ENCODE measurements at places on chromosomes 6 and 20.
A peak's percentile ranks its signal among the peaks of the same experiment; 100 is the strongest.

DNA sequence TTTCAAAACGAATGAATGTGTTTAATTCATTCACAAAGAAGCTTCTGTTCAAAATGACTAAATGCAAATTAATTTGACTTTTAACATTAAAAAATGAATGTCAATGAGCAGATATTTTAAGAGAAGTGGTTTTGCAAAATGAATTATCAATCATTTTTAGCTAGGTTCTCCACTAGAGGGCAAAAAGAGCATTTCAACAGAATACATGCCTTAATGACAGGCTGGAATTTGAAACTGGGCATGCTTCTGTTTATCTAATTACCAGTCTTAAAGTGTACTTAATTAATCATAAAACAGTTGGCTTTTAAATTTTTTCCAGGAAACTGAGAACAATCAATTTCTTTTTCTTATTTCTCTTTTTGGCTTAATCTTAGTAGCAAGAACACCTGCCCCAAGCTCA is 63.8 kb upstream of the TINAG start:
- H3K36me3 ChIP-seq, result no peaks in the 10 kb centered on the region
- no peak for DNase-seq
- H3K4me3 ChIP-seq, result no peak overlapping the region

- no peak overlapping the region for H3K27ac ChIP-seq
- no peaks in the 10 kb centered on the region for H3K27me3 ChIP-seq
- H3K4me3 ChIP-seq, result no peak overlapping the region
- H3K4me1 ChIP-seq, result peaks cover 15% of the 10 kb centered on the region
These were observed 42.7 kb downstream of the ANKRD6 start for GRCh38 chr6:89475634-89476033.

- no peaks in the 10 kb centered on the region for H3K36me3 ChIP-seq
- no peaks in the 10 kb centered on the region for H3K27me3 ChIP-seq
- no peak overlapping the region for H3K4me3 ChIP-seq
- no peaks in the 10 kb centered on the region for H3K4me1 ChIP-seq
- no peak overlapping the region for H3K27ac ChIP-seq
- DNase-seq, result no peak
These were observed 47.4 kb downstream of the TGM2 start for GRCh38 chr20:38117635-38118034.

DNA sequence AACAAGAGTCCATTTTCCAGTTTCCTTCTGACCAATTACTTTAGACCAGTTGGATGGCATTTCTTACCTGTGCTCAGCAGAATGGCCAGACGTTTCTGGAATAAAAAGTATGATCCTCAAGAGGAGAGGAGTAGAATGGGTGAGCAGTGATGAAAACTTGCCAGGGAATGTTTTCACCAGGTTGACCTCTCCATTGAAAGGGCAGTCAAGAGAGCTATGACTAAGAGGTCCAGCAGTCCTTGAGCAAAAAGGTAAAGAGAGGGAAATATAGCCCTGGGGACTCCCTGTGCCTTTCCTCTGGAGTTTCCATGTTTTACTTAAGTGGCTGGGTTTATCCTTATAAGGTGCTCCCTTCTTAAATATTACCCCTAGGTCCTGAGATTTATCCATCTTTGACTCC is 210.9 kb downstream of the TBX18 start:
- no peaks in the 10 kb centered on the region for H3K36me3 ChIP-seq
- H3K4me1 ChIP-seq, result no peaks in the 10 kb centered on the region
- H3K27ac ChIP-seq, result no peak overlapping the region
- no peak overlapping the region for H3K4me3 ChIP-seq
- DNase-seq, result no peak
- H3K27me3 ChIP-seq, result no peaks in the 10 kb centered on the region

GRCh38 chr20:25669826-25670422 is 26.7 kb downstream of the ZNF337 start:
- no peaks in the 10 kb centered on the region for H3K4me1 ChIP-seq
- H3K36me3 ChIP-seq, result peaks cover 27% of the 10 kb centered on the region
- no peak for DNase-seq
- no peaks in the 10 kb centered on the region for H3K27me3 ChIP-seq
- H3K27ac ChIP-seq, result no peak overlapping the region

GRCh38 chr20:34922654-34923381 is 32.8 kb downstream of the GSS start:
- H3K27me3 ChIP-seq, result no peaks in the 10 kb centered on the region
- no peak overlapping the region for H3K4me3 ChIP-seq
- peaks cover 29% of the 10 kb centered on the region for H3K4me1 ChIP-seq
- H3K27ac ChIP-seq, result no peak overlapping the region

DNA sequence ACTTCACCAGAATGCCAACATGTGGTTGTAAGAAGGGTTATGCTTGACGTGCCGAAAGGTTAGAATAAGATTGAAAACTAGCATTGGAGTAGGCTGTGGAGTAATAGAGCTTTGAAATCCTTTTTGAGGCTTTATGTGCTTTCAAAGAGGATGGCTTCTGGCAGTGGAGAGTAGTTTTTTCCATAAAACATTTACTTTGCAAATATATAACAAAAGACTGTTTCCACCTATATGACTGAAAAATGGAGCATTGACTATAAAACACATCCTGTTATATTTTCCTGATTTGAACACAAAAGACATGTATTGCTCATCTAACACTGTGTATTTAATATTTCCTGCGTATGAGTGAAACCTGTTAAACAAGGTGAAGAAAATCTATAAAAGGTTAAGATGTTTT is 38.8 kb downstream of the ZFAND3 start:
- H3K27me3 ChIP-seq, result no peaks in the 10 kb centered on the region
- peaks cover 4% of the 10 kb centered on the region for H3K36me3 ChIP-seq
- H3K4me3 ChIP-seq, result peak overlapping the region; percentile 36
- no peak for DNase-seq
- peak overlapping the region; percentile 86 for H3K27ac ChIP-seq
- H3K4me1 ChIP-seq, result peaks cover 74% of the 10 kb centered on the region

- no peaks in the 10 kb centered on the region for H3K4me1 ChIP-seq
- no peaks in the 10 kb centered on the region for H3K36me3 ChIP-seq
- no peak for DNase-seq
- no peaks in the 10 kb centered on the region for H3K27me3 ChIP-seq
These were observed 38.4 kb upstream of the LRRC1 start for GRCh38 chr6:53756396-53756795.

GRCh38 chr6:49915035-49915434 is 48.7 kb upstream of the CRISP1 start:
- no peaks in the 10 kb centered on the region for H3K27me3 ChIP-seq
- DNase-seq, result no peak
- no peaks in the 10 kb centered on the region for H3K36me3 ChIP-seq
- no peak overlapping the region for H3K4me3 ChIP-seq
- no peaks in the 10 kb centered on the region for H3K4me1 ChIP-seq
- H3K27ac ChIP-seq, result no peak overlapping the region

GRCh38 chr6:43669050-43669921 is 18.3 kb downstream of the MRPS18A start:
- no peak for DNase-seq
- peaks cover 20% of the 10 kb centered on the region for H3K4me1 ChIP-seq

DNA sequence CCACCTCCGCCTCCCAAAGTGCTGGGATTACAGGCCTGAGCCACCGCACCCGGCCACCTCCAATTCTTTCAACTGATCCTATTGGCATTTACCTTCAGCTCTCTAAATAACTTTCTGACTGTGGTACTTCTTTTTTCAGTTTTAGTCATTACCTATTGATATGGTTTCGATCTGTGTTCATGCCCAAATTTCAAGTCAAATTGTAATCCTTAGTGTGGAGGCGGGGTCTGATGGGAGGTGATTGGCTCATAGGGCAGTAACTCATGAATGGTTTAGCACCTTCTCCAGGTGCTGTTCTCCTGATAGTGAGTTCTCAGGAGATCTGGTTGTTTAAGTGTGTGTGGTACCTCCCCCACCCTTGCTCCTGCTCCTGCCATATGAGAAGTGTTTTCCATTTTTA is 140.9 kb downstream of the LPA start:
- no peak overlapping the region for H3K27ac ChIP-seq
- no peak overlapping the region for H3K4me3 ChIP-seq
- DNase-seq, result peak; percentile 58
- peaks cover 17% of the 10 kb centered on the region for H3K4me1 ChIP-seq
- H3K27me3 ChIP-seq, result no peaks in the 10 kb centered on the region

DNA sequence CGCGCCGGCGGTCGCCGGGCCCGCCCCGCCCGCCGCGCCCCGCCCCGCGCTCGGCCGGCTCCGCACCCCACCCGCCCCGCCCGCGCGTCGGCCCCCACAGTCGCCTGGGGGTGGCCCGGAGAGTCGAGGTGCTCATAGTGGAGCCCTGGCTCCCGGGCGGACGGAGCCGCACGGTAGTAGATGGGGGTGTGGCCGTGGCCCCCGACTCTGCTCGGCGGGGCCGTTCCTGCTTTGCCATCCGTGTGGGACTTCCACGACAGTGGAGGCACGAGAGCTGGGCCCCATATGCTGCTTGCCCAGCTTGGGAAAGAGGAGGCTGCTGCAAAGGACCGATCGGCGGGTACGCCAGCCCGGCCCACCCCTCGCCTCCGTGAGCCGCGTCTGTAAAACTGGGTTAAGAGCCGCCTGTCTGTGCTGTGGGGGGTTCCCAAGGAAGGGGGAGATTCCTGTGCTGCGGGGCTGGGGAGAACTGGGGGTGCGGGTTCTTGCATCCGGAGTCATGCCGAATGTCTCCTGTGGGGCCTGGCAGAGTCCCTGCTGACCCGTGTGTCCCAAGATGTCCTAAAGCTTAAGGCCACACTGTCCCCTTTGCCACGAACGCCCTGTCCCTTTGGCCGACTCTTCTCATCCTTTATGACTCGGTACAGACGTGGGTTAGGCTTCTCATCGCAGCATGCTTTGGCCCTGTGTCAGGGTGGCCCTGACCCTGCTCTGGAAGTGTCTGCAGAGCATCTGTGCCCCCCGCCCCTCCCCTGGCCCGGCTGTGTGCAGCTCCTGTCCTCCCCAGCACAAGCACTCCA is at the start of gene OPRL1:
Gene OPRL1, plus strand, starts transcription at position 70 of the 800 bp plus-strand sequence. CDS start 12,639 bp downstream, outside the sequence.
- DNase-seq, result no peak
- H3K27me3 ChIP-seq, result peaks cover 7% of the 10 kb centered on the region
- peak within 1 kb of the TSS; percentile 82 for H3K27ac ChIP-seq
- peaks cover 38% of the 10 kb centered on the region for H3K4me1 ChIP-seq
- H3K4me3 ChIP-seq, result peak within 1 kb of the TSS; percentile 87

DNA sequence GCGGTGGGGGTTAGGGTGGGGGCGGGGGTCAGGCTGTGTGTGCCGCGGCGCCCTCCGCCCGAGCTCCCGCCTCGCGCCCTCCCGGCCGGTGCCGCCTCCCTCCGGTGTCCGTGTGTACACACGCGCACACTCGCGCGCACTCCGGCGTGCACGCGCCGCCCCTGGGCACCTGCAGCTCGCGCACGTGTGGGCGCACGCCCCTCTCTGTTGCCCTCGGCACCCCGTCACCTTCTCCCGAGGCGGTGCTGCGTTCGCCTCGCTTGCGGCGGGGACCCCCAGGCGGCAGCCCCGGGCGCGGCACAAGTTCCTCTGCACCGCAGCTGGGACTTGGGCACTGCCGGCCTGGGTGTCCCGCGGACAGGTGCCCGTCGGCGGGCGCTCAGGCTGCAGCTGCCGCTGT is 525 bp downstream of the MACROD2 start:
- DNase-seq, result no peak
- no peak overlapping the region for H3K27ac ChIP-seq
- H3K4me1 ChIP-seq, result peaks cover 6% of the 10 kb centered on the region
- H3K4me3 ChIP-seq, result no peak overlapping the region
- H3K27me3 ChIP-seq, result peaks cover 25% of the 10 kb centered on the region
- peaks cover 2% of the 10 kb centered on the region for H3K36me3 ChIP-seq
